ENCODE measurements at places on chromosomes 5 and 9.

GRCh38 chr5:31196309-31196708 is 2.8 kb downstream of the CDH6 start:
- DNase-seq = no peak

DNA sequence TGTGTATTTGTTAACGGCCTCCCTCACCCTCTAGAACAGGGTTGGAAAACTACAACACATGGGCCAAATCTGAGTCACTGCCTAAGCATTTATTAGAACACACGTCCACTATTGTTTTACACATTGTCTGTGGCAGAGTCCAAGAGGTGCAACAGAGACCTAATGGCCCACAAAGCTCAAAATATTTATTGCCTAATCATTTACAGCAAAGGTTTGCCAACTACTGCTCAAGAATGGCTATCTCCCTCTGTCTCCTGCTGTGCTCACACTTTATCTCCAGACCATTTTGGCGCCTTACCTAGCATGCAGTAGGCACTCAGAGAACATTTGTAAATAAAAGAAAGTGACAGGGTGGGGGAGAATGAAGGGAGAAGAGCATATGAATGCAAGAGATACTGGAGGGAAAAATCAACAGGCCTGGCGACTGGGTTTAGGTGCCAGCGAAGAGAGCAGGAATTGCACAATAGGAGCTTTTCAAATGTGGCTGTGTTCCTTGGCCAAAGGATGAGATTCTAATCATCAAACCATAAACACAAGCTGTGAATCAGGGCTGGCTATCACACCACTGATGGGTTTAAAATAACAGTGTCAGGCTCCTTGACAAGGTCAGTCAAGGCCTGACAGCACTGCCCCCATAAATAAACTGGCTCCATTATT is 80.3 kb downstream of the EPB41L4A start:
- DNase-seq = no peak

- no peak for DNase-seq
Observed at GRCh38 chr5:16626696-16627264, 10.0 kb upstream of the RETREG1 start.

DNA sequence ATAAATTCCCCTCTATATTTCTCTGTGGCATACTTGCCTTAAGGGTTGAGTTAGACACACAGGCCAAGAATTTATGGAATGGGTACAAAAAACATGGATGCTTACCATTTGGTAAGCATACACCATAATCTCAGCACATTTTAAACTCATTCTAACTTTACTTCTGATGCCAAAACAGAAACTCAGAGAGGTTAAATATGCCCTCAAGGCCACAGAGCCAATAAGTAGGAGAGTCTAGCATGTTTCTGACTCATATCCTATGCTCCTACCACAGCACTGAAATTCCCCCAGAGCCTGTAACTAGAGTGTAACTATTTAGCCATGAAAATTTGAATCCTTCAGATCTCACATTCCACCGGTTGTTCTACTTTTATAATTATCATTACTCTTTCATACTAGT is 559.7 kb downstream of the ACTL7B start:
- no peak for DNase-seq

- DNase-seq = no peak
Observed at GRCh38 chr9:98225015-98225442, 30.4 kb downstream of the TBC1D2 start.

DNA sequence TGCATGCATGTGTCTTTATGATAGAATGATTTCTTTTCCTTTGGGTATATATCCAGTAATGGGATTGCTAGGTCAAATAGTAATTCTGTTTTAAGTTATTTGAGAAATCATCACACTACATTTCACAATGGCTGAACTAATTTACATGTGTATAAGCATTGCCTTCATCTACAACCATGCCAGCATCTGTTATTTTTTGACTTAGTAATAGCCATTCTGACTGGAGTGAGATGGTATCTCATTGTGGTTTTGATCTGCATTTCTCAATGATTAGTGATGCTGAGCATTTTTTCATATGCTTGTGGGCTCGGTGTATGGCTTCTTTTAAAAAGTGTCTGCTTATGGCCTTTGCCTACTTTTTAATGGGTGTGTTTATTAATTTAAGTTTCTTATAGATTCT is 102.3 kb upstream of the CCDC112 start:
- DNase-seq = no peak

Data from WTC11 (cell line).